ENCODE measurements at places on chromosomes 1 and 21.

DNA sequence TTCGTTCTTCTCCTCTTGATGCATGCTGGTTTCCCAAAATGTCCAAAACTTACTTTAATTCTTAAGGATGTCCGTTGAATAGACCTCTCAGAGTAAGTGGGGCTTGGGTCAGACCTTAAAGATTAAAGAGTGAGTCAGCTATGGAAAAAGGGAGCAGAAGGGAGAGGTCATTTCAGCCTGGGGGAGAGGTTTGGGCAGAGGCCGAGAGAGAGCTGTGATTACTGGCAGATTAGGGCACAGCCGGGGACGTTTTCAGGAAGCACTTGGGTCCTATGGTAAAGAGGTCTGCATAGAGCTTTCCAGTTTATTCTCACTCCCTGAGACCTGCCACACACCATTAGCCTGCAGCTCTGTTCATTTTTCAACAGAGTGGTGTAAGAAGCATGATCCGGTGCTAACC, 14.0 kb upstream of the ST3GAL3 start:
- DNase-seq = no peak

- no peak for DNase-seq
Observed at GRCh38 chr1:219339466-219339865, 165.8 kb downstream of the LYPLAL1 start.

GRCh38 chr1:14699620-14700019, 101.1 kb downstream of the KAZN start:
- DNase-seq = no peak

DNA sequence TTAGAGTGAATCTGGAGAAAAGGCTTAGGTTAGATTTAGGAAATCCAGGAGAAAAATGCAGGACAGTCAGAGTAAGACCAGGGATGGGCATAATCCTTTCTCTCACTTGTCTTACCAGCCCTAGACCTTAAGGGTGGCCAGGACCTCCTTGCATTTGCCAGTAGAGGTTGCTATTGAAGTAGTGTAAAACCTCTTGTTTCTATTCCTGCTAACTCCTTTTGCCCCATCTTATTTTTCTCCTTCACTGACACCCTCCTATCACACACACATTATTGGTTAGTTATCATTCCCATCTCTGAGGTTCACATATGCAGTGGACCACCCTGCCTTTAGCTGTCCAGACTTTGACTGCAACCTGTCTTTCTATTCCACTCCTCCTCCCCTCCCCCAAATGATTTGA, 75.0 kb upstream of the MACF1 start:
- DNase-seq = no peak

DNA sequence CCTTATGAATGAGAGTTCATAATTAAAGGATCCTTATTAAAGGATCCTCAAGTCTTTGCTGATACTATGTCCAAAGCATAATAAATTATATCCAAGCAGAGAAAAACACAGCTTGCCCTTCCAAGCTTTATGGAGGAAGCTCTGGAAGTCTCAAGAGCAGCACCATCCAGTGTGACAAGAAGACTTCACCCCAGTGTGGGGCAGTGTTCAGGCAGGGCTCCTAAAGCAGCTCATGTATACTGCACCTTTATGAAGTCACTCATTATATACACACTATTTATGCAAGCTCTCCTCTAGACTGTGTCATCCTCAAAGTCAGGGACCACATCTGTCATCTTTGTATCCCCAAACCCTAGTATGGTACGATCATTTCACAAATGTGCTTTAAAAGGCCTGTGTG, 11.9 kb upstream of the CCN1 start:
- DNase-seq = no peak

DNA sequence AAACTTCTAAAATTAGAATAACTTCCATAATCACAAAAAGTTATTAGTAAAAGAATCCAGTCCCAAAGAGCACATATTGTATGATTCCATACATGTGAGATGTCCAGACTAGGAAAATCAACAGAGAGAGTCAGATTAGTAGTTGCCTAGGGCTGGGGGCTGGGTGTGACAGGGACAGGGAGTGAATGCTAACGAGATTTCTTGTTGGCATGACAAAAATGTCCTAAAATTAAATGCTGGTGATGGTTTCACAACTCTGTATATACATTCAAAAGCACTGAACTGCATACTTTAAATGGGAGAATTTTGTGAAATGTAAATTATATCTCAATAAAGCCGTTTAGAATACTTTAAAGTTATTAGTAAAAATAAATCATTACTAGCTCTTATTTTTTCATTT, 92.2 kb downstream of the SLC44A5 start:
- DNase-seq = no peak

- DNase-seq = no peak
Observed at GRCh38 chr1:25197982-25198662, 34.2 kb downstream of the SYF2 start.

GRCh38 chr1:213380865-213381264, 329.8 kb downstream of the RPS6KC1 start:
- no peak for DNase-seq

GRCh38 chr21:33441489-33442477, 38.0 kb downstream of the TMEM50B start:
- DNase-seq = no peak

DNA sequence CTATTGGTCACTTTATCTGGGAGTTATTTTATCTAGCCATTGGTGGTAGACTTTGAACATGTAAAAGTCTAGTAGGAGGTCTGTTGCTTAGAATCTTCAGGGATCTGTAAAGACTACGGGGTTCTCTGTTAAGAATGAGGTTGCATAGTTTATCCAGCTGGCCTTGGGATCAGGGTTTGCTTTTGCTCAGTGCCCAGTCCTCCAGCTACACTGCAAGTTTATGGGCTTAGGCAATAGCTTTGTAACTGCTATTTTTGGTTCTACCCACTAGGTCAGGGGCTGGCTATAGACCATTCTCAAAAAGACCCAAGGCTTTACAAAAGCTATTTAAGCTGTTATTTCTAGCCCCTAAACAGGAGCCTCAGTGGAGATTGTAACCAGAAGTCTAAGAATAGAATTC, 9.8 kb downstream of the SH3GLB1 start:
- no peak for DNase-seq

DNA sequence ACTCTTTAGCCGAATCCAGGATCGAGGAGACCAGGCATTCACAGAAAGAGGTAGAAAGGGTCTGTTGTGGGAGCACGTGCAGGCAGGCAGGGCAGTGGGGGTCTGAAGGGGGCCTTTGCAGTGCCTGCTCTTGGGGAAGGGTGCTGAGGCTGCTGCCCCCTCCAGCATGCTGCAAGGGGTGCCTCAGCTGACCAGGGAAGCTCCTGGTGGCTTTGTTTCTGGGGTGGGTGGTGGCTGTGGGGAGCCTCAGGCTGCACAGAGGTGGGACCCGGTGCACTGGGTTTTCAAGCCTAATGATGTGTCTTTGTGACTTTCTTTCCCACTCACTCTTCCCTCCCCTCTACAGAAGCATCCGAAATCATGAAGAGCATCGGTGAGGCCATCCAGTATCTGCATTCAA, 41.5 kb upstream of the IL19 start:
- DNase-seq = no peak

- no peak for DNase-seq
Observed at GRCh38 chr1:174999936-175000696, at the start of gene CACYBP. Gene CACYBP (plus strand): TSS chr1:174999947. CDS start chr1:175000181, 234 bp downstream.

DNA sequence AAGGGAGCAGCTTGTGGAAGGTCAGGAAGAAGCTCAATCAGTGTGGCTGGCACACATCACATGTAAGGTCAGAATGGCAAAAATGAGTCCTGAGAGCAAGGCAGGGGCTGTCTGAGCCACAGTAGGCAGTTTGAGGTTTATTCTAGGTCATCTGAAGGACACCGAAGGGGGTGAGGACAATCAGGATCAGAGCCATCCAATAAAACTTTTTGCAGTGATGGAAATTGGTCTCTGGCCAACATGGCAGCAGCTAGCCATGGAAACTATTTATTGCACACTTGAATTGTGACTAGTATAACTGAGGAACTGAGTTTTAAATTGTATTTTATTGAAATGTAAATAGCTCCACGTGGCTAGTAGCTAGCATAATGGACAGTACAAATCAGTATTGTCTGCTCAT, 97.0 kb upstream of the CACNA1E start:
- no peak for DNase-seq

DNA sequence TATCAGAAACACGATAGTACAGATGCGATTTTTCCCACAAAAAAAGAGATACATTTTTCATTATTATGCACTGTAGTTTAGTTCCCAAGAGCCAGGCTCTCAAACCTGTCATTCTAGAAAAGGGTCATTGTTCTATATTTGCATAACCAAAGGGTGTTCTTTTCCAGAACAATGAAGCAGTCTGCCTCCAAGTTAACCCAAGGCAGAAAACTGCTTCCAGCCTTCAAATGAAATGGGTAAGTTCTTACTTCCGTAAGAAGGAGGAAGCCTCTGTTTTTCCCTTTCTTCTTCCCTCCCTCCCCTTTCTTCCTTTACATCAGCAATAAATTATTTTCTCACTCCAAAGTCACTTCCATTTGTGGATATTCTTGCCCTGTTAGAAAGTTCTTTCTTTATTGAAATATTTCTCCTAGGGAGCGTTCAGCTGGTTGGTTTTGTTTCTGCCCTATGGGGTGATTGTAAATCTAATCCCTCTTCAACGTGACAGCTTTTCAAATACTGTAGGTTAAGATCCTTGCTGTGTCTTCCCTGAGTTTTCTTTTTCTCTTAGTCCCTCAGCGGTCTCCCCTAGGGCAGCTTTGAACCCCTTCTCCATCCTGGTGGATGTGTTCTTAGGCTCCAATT, 77.3 kb upstream of the PTGFRN start:
- no peak for DNase-seq

- no peak for DNase-seq
Observed at GRCh38 chr1:44985747-44986359, 542 bp downstream of the EIF2B3 start.

GRCh38 chr1:77986810-77987209, 7.9 kb upstream of the FUBP1 start:
- DNase-seq = no peak

DNA sequence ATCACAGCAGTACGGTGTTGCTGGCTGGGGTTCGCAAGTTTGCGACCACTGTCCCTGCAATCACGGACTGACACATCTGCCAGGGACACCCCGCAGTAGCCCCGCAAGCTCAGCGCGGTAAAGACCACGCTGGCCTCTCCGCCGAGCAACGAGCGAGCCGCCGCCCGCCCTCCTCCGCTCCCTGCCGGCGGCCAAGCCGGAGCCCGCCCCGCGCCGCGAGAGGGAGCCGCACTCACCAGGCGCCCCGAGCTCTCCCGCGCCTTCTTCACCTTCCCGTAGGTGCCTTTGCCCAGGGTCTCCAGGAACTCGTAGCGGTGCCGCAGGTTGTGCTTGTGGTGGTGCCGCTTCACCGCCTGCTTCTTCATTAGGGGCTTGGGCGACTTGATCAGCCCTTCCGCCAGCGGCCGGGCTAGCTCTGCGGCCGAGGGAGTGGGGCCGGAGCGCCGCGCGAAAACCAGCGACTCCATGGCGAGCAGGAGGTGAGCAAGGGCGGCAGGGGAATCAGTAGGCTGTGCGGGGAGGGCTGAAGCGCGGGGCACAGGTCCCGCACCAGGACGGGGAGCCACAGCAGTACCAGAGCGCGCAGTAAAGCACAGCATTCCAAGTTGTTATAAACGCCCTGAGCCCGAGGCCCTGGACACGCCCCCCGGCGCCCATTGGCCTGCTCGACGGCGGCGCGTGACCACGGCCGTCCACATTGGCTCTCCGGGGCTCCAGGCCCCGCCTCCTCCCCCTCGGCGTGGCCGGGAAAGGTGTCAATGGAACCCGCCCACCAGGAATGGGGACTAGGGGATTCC, at the start of gene NUAK2:
Gene NUAK2 (minus strand): TSS at position 584 of the 797 bp plus-strand sequence. CDS start 117 bp downstream, at position 467.
- peak; percentile 76 for DNase-seq

DNA sequence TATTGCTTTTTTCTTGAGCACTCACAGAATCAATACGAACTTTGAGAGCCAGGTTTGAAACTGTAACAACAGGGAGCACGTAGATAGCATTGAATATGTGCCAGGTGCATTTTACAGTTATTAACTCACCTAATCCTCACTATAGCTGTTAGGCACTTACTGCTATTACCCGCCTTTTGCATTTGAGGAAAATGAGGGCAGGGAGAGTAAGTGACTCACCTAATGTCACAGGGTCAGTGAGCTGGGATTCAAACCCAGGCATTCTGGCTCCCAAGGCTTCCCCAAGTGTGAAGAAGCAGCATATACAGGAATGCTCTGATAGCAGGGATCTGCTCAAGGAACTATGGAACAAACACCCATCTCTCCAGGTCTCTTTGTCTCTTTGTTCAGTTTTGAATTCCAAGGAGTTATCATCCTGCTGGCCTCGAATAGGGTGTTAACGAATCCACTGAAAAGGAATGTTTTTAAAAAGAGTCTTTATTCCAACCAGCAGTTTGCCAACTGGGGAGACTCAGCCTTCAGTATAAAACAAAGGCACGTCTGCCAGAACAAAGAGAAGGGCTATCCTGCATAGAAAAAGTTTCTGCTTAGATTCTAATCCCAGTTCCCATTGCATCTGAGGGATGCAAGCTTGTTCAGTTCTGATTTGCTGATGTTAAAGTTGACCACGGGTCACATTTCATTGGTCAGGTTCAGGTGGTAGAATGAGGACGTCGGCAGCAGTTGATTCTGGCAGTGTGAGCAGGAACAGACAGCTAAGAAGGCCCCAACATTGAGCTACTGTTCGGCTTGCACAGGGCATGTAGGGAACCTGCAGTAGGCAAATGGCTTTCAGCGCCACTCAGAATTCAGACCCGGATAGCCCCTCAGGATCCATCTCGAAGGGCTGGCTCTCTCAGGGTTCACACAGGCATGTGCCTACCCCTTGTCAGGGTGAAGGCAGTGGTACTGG, 22.1 kb downstream of the TRIM67 start:
- DNase-seq = no peak

GRCh38 chr1:197366996-197367395, 98.9 kb downstream of the CRB1 start:
- DNase-seq = no peak

DNA sequence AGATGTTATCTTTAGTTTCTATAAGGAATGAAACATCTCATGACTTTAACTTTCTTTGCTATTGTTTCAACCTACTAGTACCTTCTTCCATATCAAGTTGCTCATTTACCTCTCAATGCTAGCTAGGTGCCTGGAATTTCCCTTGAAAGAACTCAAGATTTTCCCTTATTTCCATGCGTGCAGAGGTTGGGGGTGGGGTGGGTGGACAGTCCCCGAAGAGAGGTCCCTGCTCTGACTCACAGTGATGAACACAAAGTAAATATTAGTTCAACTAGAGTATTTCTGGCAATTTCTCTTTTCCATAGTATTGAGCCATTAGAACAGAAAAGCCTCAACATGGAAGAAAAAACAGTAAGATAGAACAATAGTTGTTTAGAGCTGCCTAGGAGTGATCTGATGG, 239.0 kb upstream of the ZP4 start:
- DNase-seq = no peak

GRCh38 chr1:167126811-167127210, 32.9 kb downstream of the STYXL2 start:
- no peak for DNase-seq

DNA sequence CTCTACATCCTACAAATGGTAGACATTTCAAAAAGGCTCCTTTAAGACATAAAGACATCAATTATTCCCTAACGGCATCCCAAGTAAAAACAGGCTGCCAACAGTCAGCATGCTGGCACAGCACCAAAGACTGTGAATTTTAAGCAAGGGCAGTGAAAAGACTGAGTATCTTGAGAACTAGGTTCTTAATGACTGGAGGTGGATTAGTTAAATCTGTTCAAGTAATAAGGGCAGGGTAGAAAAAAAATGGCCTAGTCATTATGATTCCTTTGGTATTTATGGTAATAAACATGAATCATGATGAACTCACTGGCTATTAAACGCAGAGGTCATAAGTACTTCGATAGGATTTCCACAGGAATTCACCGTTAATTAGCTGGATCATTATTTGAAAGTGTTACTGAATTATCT, 75.2 kb downstream of the KIFAP3 start:
- no peak for DNase-seq

GRCh38 chr1:29323636-29324035, 87.3 kb downstream of the PTPRU start:
- DNase-seq = no peak

Measured in caudate nucleus (tissue), 63 donors.